ENCODE measurements at places on chromosomes 13 and 19. TPM values are rescaled to one million over a fixed set of nuclear protein-coding genes. Genes with fewer than 3 reads are reported as not detected.

- DNase-seq: no peak
Measured at GRCh38 chr13:97660594-97661260, 226.8 kb downstream of the RAP2A start.

- peak; percentile 35 for DNase-seq
Measured at GRCh38 chr13:50129706-50130122, 114.5 kb downstream of the KCNRG start.

DNA sequence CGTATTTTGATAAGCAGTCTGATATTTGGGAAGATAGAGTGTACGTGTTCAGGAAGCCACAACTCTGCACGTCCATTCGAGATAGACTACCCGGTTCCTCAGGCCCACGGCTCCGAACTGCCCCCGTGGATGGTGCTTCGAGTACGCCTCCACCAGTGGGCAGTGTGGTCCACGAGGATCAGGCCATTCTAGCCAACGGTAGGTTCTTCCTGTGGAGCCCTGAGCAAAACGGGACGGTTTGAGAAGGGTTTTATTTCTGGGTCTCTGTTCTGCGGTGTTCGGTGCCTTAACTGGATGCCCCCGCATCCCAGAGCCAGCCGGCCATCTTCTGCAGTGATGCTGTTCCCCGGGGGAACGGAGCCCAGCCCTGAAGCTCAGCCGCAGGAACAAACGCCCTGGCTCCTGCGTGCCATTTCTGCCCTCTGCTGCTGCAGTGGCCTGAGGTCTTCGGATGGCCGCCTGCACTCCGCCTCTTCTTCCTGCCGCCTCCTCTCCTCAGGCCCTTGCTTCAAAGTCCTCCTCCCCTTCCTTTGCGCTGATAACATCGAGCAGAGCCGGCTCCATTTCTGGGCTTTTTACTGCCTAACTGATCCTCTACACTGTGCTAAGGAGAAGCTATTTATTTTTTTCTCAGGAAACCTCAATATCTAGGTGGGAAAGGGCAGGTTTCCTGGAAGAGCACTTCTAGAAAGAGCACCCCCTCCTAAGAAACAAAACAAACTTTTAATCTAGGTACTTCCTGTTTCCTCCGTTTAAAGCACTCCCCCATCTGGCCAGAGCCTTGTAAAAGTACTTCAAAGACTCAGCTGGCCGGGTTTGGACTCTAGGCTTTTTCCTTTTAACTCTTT, 36.2 kb upstream of the SLC46A3 start:
- no peak for DNase-seq

Gene ZNF850
- 0.46 TPM for total RNA-seq

Gene CACTIN
- 26.5 TPM for total RNA-seq

- DNase-seq: no peak
Measured at GRCh38 chr13:85853901-85854663, 54.9 kb upstream of the SLITRK6 start.

Gene LONP1
- 77.7 TPM for total RNA-seq

Gene ITGBL1
- total RNA-seq: 4.4 TPM

Gene SMIM44
- not detected for total RNA-seq

- DNase-seq: no peak
Measured at GRCh38 chr13:84417416-84417815, 535.1 kb upstream of the SLITRK1 start.

DNA sequence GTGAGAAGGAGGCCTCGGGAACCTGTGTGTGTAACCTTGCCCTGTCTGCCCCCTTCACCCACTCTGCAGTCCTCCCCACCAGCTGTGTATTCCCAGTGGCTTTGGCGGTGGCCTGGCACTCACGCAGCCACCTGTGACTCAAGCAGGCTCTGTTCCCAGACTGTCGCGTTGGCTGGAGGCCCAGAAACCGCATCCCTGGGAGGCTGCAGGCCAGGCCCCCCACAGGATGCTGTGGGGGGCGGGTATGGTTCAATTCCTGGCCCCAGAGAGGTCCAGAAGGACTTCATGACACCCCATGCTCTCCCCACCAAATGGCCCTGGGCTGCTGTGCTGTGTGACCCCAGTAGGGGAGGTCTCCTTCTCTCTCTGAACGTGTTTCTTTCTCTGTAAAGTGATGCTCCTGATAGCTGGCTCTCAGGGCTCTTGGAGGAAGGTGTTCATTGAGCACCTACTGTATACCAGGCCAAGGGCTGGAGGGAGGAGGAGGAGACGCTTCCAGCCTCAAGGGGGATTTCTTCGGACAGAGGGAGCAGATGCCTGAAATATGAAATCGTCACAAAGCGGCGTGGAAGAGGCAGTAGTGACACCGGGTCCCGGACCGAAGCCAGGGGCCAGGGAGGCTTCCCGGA, 1.9 kb upstream of the LINGO3 start:
- no peak for DNase-seq

Gene IRS2
- total RNA-seq: 32.1 TPM

Gene FFAR1
- not detected for total RNA-seq

Gene ZNF415
- 3.8 TPM for total RNA-seq

GRCh38 chr13:65784088-65784816, 1445.9 kb downstream of the PCDH9 start:
- DNase-seq: no peak

DNA sequence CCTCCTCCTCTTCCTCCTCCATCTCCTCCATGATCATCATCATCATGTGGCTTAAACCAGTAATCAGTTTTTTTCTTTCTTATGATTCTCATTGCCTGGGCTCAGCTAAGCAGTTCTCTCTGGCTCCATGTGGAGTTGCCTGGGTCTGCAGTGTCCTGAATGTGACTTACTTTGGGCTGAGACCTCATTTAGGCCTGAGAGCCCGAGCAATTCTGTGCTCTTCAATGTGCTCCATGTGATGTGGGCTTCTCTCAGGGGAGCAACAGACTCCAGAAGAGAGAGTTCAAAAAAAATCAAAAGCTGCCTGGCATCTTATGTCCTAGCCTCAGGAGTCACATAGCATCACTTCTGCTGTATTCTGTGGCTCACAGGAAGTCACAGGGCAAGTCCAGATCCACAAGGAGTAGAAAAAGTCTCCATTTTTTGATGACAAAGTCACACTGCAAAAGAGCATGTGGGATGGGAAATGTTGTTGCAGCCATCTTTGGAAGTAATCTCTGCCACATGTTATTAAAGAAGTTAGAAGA, 128.7 kb downstream of the MAB21L1 start:
- no peak for DNase-seq

DNA sequence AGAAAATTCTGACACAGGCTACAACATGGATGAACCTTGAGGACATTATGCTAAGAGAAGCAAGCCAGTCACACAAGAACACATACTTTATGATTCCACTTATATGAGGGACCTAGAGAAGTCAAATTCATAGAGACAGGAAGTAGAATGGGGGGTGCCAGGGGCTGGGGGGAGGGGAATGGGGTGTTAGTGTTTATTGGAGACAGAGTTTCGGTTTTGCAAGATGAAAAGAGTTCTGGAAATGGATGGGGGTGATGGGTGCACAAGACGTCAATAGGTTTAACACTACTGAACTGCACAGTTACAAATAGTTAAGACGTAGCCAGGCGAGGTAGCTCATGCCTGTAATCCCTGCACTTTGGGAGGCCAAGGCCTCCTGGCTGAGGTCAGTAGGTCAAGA, 3.5 kb upstream of the ZNF787 start:
- no peak for DNase-seq

Measured in gastrocnemius medialis (tissue), 4 donors.